ENCODE measurements at places on chromosomes 2 and 18. TPM values are rescaled to one million over a fixed set of nuclear protein-coding genes. Genes with fewer than 3 reads are reported as not detected.

Gene CTAGE1
- total RNA-seq, result not detected

Gene REG3A
- not detected for total RNA-seq

Gene ADRA2B
- 0.09 TPM for total RNA-seq

Gene PFN4
- 0.28 TPM for total RNA-seq

Gene HADHB
- 108 TPM for total RNA-seq

Gene GCKR
- total RNA-seq, result 0.14 TPM

Gene SKOR2
- not detected for total RNA-seq

Gene ACTR3
- 198 TPM for total RNA-seq

Gene SERPINB7
- 1.4 TPM for total RNA-seq

Gene FBXO41
- total RNA-seq, result 1.6 TPM
